Astrocyte (in vitro differentiated cells and primary cell): ENCODE measurements at places on chromosomes 2 and 18. TPM values are rescaled to one million over a fixed set of nuclear protein-coding genes. Genes with fewer than 3 reads are reported as not detected.
A peak's percentile ranks its signal among the peaks of the same experiment; 100 is the strongest.

SP9 gene
- total RNA-seq, result not detected in 2 replicates

TUBA3E gene
- total RNA-seq, result not detected in 2 replicates

IMMT gene
- 99.3 and 99.4 TPM in 2 replicates for total RNA-seq

TMBIM1 gene
- 34.8 and 37.2 TPM in 2 replicates for total RNA-seq

GRCh38 chr2:40372283-40372985 lies 79.5 kb downstream of the SLC8A1 start:
- H3K27ac ChIP-seq, result peak overlapping the region; percentile 74
- H3K4me3 ChIP-seq, result no peak overlapping the region
- no peaks in the 10 kb centered on the region for H3K27me3 ChIP-seq
- peak; percentile 65 for DNase-seq
- no peaks in the 10 kb centered on the region for H3K36me3 ChIP-seq

- DNase-seq, result no peak
- H3K27me3 ChIP-seq, result no peaks in the 10 kb centered on the region
- peak overlapping the region; percentile 62 for H3K4me3 ChIP-seq
- H3K36me3 ChIP-seq, result no peaks in the 10 kb centered on the region
Measured at GRCh38 chr2:47346107-47346506, 56.8 kb upstream of the MSH2 start.

DNA sequence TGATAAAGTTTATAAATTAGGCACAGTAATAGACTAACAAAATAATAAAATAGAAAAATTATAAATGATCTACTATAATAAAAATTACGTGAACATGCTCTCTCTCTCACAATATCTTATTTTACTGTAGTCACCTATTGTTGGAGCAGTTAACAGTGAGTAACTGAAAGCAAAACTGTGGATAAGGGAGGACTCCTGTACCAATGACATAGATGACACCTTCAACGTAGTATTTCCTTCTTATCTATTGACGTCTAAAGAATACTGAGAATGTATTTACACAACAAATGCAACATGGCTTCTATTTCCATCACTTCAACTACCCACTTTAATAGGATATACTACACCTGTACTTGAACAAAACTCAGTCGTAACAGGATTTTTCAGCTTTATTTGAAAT lies 31.5 kb downstream of the HNRNPLL start:
- H3K27ac ChIP-seq, result no peak overlapping the region
- H3K4me3 ChIP-seq, result no peak overlapping the region
- H3K27me3 ChIP-seq, result no peaks in the 10 kb centered on the region

DNA sequence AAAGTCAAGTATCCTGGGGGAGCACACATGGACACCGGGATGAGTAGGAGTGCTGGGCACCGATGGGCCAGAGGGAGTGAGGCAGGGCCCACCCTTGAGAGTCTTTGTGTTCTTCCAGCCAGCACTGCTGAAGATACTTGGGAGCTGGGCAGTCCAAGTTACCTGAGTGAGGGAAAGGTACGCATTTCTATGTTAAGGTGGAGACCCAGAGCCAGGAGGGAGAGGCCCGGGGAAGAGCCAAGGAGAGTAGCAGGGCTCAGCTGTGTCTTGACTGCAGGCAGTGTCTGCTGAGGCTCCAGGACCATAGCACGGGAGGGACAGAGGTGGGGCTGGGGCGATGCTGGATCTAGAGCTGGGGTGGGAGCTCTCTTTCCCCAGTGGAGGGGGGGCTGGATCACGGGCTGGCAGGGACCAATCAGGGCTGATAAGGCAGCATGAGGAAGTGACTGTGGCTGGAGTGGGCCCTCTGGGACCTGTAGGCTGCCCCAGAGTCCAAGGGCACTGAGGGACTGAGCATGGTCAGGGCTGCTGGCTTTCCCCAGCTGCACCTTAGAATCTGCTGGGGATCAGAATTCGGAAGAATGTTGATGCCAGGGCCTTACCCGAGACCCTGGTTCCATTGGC lies 289.2 kb downstream of the PHLPP1 start:
- DNase-seq, result no peak
- no peaks in the 10 kb centered on the region for H3K36me3 ChIP-seq
- H3K27ac ChIP-seq, result no peak overlapping the region
- no peaks in the 10 kb centered on the region for H3K27me3 ChIP-seq
- H3K4me1 ChIP-seq, result no peaks in the 10 kb centered on the region

GRCh38 chr2:39218391-39218790 lies 25.4 kb downstream of the CDKL4 start:
- H3K4me1 ChIP-seq, result no peaks in the 10 kb centered on the region
- H3K4me3 ChIP-seq, result no peak overlapping the region
- DNase-seq, result no peak
- H3K27me3 ChIP-seq, result no peaks in the 10 kb centered on the region
- H3K27ac ChIP-seq, result no peak overlapping the region

DNA sequence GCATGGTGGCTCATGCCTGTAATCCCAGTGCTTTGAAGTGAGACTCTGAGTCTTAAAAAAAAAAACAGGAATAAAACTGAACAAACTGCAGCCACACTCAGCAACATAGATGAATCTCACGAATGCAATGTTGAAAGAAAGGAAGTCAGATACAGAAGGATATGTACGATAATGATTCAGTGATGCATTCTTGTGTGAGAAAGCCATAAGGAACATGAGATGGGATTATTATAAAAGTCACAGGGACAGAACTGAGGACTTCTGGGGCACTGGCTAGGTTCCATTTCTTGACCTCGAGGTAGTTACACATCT lies 56.9 kb upstream of the SMAD2 start:
- H3K27ac ChIP-seq, result no peak overlapping the region
- H3K36me3 ChIP-seq, result no peaks in the 10 kb centered on the region
- no peak overlapping the region for H3K4me3 ChIP-seq
- no peaks in the 10 kb centered on the region for H3K4me1 ChIP-seq
- no peaks in the 10 kb centered on the region for H3K27me3 ChIP-seq

- no peaks in the 10 kb centered on the region for H3K36me3 ChIP-seq
- no peak overlapping the region for H3K4me3 ChIP-seq
- H3K4me1 ChIP-seq, result peaks cover 17% of the 10 kb centered on the region
- no peaks in the 10 kb centered on the region for H3K27me3 ChIP-seq
- peak; percentile 69 for DNase-seq
Measured at GRCh38 chr2:68918497-68918896, 34.2 kb downstream of the GKN2 start.

DNA sequence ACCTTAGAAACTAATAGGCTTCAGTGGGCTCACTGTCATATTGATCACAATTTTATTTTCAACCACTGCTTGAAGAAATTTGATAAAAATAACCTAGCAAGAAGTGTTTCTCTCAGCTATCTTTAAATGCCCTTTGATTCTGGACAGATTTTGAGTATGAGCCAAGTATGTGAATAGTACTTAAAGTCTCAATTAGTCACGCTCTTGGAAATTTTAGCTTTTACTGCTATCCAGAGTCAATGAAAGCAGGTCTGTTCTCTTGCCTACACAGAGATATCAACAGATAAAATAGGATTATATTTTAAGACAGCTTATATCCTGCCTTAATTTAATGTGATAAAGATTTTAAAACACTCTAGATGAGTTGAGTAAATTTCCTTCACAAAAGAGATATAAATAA lies 337.3 kb downstream of the CBLN2 start:
- H3K4me1 ChIP-seq, result no peaks in the 10 kb centered on the region
- no peak overlapping the region for H3K4me3 ChIP-seq
- no peaks in the 10 kb centered on the region for H3K36me3 ChIP-seq
- no peak overlapping the region for H3K27ac ChIP-seq
- no peak for DNase-seq

GRCh38 chr2:126796931-126797621 lies 101.6 kb upstream of the TEX51 start:
- H3K27ac ChIP-seq, result no peak overlapping the region
- no peaks in the 10 kb centered on the region for H3K36me3 ChIP-seq
- no peaks in the 10 kb centered on the region for H3K4me1 ChIP-seq
- no peak overlapping the region for H3K4me3 ChIP-seq
- H3K27me3 ChIP-seq, result no peaks in the 10 kb centered on the region
- no peak for DNase-seq

DNA sequence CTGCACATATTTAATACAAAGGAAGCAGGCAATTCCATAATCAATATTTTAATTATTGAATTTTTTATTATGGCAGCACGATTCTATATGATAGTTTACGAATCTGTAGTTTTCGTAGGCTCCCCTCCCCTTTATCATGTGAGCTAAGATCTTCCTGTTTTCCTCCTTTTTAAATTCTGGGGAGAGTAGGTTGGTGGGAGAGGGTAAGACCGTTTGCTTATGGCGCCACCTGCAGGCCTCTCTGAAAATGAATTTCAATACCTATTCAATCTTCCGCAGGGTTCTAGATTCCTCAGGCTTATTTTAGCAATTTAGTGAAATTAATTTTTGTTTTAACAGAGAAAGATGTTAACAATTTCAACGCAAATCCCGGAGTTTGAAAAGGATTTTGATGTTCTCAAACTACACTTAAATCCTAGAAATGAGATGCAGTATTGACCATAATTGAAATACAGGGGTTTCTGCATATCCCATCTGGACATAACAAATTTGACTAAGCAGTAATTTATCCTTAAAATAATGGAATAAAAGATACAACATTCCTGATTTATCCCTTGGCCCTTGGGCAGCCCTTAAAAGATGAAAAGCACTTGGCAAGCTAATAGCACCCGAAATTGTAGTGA lies 12.8 kb upstream of the GBX2 start:
- H3K4me3 ChIP-seq, result no peak overlapping the region
- H3K27ac ChIP-seq, result peak overlapping the region; percentile 83
- H3K27me3 ChIP-seq, result no peaks in the 10 kb centered on the region
- peaks cover 23% of the 10 kb centered on the region for H3K4me1 ChIP-seq
- DNase-seq, result peak; percentile 41
- H3K36me3 ChIP-seq, result no peaks in the 10 kb centered on the region

DNA sequence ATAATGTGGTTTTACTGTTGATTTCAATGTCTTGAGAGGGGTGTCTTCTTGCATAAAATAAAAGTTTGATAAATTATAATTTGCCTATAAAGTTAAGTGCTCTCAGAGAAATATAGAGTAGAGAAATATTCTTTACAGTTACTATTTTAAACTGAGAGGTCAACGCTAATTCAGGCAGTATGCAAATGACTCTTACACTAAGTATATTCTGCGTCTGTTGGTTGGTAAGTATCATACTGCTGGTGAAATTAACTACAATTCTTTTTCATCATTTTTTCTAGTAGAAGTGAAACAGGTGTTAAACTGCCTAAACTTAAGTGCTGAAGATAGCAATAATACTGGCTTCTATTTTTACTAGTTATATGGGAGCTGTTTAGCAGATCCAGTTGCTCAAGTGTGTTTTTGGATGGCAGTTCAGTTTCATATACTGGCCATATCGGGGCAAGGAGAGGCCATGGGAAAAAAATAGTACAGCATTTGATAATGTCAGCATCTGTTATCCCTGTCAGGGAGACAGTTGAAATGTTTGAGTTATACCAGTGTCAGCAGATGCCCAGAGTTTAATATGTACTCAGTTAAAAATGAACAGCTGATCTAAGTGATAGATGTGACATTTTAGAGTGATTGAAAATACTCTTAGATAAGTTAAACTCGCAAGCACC lies 86.2 kb downstream of the MIB1 start:
- H3K27ac ChIP-seq, result peak overlapping the region; percentile 24
- H3K27me3 ChIP-seq, result no peaks in the 10 kb centered on the region
- H3K36me3 ChIP-seq, result no peaks in the 10 kb centered on the region
- no peak overlapping the region for H3K4me3 ChIP-seq
- peaks cover 9% of the 10 kb centered on the region for H3K4me1 ChIP-seq
- DNase-seq, result no peak

- H3K36me3 ChIP-seq, result no peaks in the 10 kb centered on the region
- peaks cover 3% of the 10 kb centered on the region for H3K27me3 ChIP-seq
Measured at GRCh38 chr18:3061581-3062312, 48.8 kb upstream of the LPIN2 start.

DNA sequence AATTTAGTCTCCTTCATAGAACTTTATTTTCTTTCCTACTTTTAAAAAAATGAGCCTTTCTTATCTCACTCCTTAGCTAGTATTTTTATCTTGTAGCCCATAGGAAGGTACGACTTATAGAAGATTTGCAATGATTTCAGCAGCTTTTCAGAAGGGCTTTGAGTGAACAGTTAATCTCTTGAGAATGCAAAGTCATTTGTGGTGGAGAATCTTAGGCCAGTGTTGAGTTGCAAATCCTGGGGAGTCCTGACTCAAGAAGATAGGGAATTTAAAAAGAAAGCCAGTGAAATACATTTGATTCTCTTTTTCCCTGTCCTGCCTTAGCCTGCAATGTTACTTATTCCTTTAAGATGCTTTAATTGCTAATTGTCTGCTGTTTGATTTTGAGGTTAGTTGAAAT lies 33.6 kb downstream of the LYPD6 start:
- H3K36me3 ChIP-seq, result no peaks in the 10 kb centered on the region
- DNase-seq, result peak; percentile 18
- no peak overlapping the region for H3K4me3 ChIP-seq
- H3K27me3 ChIP-seq, result no peaks in the 10 kb centered on the region
- H3K27ac ChIP-seq, result no peak overlapping the region
